Activated CD4-positive, alpha-beta T cell treated with anti-CD3 and anti-CD28 coated beads, Interleukin-2, amount 50 U/mL, for 24 hours (primary cell): ENCODE measurements at places on chromosomes 4 and X.
A peak's percentile ranks its signal among the peaks of the same experiment; 100 is the strongest.

DNA sequence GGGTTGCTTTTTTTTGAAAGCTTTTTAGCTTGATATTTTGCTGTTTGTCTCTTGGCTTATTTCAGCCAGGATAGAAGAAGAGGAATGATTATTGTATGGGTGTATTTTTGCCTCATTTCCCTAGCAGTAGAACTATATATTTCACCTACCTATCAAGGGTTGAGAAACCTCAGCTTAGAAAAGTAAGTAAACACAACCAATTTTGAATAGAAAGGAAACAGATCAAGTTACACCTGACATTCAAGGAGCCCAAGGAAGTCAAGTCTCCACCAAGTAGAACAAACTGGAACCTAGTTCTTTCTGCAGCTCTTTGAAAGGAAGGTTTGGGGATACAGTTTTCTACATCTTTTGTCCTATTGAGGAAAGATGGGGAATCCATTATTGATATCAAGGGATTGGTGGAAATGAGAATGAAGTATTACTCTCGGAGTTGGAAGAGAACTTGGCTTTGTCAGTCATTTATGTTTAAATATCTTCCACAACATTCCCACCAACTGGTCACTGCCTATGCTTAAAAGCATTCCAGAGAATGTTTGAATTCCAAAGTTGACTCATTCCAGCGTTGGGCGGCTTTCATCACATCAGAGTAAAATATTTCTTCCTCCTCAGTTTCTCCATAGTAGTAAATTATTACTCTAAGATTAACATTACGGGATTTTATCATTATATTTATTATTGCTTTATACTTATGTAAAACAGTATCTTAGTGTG, 207.8 kb upstream of the CNKSR2 start:
- no peak for DNase-seq

DNA sequence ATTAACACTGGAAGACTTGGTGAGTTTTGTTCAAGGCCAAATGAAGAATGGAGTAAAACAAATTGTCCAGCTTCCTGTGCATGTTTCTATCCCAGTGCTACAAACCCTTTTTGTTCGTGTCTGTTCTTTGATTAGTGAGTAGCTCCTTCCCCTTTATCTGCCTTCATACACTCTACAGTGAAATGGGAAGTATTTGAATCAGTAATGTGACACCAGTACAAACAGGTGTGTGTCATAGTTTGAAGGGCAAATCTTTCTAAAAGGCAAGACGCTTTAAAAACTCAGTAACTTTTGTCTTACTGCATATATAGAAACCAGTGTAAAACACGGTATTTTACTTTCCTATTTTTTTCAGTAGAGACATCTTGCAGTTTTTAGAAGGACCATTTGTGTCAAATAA, 5.9 kb downstream of the ARHGEF38 start:
- DNase-seq, result no peak

GRCh38 chr4:10666616-10667015, 18.0 kb downstream of the CLNK start:
- DNase-seq, result no peak

- no peak for DNase-seq
These were observed 13.3 kb downstream of the CETN2 start for GRCh38 chrX:152817078-152817764.

DNA sequence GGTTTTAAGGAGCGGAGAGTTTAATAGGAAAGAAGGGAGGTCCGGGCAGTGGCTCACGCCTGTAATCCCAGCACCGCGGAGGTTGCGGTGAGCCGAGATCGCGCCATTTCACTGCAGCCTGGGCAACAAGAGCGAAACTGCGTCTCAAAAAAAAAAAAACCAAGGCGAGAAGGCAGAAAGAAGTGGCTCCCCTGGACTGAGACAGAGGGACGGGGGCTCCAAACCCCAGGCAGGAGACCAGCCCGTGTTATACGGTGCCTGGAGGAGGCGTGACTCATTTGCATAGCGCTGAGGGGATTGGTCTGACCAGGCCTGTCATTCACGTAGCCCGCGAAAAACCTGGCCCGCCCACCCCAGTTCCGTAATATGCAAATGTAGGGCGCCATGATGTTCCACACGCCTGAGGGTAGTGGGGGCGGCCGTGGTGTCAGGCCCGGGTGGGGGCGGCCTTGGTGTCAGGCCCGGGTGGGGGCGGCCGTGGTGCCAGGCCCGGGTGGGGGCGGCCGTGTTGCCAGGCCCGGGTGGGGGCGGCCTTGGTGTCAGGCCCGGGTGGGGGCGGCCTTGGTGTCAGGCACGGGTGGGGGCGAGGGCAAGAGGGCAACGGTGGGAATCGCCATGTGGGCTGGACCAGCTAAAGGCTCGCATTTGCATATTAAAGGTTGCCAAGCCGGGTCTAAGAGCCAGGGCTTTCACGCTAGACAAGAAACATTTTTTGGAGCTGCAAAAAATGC, 2.1 kb downstream of the PLCXD1 start:
- DNase-seq, result peak; percentile 92

DNA sequence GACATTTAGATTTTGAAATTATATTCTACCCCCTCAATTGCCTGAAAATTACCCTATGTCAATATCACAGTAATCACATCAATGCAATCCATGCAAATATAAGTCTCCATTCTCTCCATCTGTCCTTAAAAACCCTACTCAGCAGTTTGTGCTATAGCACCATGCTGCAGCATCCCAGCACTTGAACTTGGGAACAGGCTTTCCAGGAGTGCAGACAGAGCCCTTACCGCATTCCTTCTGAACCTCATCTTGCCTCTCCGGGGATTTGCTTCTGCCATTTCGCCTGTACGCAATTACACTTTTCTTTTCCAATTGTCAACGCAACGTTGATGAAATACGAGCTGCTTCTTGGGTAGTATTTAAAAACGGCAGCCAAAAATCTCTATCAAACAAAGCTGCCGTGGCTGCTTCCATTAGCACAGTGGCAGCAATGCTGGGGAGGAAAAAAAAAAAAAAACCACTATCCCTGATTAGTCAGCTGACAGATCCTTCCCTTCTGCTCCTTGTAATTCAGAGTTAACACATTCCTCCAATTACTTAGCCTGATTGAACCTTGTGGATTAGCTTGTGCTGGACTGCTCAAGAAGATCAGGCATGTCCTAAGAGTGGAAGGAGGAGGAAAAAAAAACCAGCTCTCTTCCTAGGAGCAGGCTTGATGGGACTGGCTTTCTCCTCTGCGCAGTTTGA, 65.6 kb downstream of the MCF2 start:
- no peak for DNase-seq
